Mammary epithelial cell (primary cell): ENCODE measurements at places on chromosomes 6 and 20. TPM values are rescaled to one million over a fixed set of nuclear protein-coding genes. Genes with fewer than 3 reads are reported as not detected.

The TREML2 gene
- total RNA-seq = 0.16 TPM in 1 of 2 replicates, not detected in the other

The SLC17A4 gene
- not detected in 2 replicates for total RNA-seq

The TMC2 gene
- not detected for total RNA-seq

The ERVFRD-1 gene
- not detected for total RNA-seq

The CEP57L1 gene
- total RNA-seq = 17.7 TPM

The SOBP gene
- total RNA-seq = 0.33 TPM

The SIGLEC1 gene
- not detected in 2 replicates for total RNA-seq

The GPR6 gene
- total RNA-seq = not detected

The CENPW gene
- total RNA-seq = 34.4 and 42.0 TPM in 2 replicates

The OR12D3 gene
- not detected for total RNA-seq

The NFS1 gene
- total RNA-seq = 28.1 and 33.0 TPM in 2 replicates

The PPP1R10 gene
- 60.7 TPM for total RNA-seq

The IP6K3 gene
- total RNA-seq = not detected in 2 replicates

The LIN28B gene
- total RNA-seq = not detected in 2 replicates

The EEF1A2 gene
- total RNA-seq = 1.4 and 1.7 TPM in 2 replicates

The MUC22 gene
- not detected for total RNA-seq

The RHAG gene
- total RNA-seq = not detected

The POU5F1 gene
- total RNA-seq = 2.3 and 3.6 TPM in 2 replicates

The C4B gene
- 2.9 and 10.2 TPM in 2 replicates for total RNA-seq

The ALDH8A1 gene
- total RNA-seq = 2.7 TPM

The SLCO4A1 gene
- total RNA-seq = 0.17 TPM

The RNF182 gene
- 0.33 TPM for total RNA-seq

The FNDC11 gene
- total RNA-seq = 0.45 TPM in 1 of 2 replicates, not detected in the other

The RIMS4 gene
- total RNA-seq = 0.08 and 0.12 TPM in 2 replicates

The DEF6 gene
- total RNA-seq = 12.8 TPM

The REPS1 gene
- 55.8 and 64.8 TPM in 2 replicates for total RNA-seq

The SMOC2 gene
- total RNA-seq = not detected

The BPIFA1 gene
- not detected in 2 replicates for total RNA-seq

The TCF19 gene
- 8.6 and 29.7 TPM in 2 replicates for total RNA-seq

The NOTCH4 gene
- 0.45 and 0.66 TPM in 2 replicates for total RNA-seq
